ENCODE measurements at places on chromosomes 3 and 15.

- DNase-seq: no peak
Observed at GRCh38 chr15:38197553-38197952, 55.1 kb upstream of the SPRED1 start.

DNA sequence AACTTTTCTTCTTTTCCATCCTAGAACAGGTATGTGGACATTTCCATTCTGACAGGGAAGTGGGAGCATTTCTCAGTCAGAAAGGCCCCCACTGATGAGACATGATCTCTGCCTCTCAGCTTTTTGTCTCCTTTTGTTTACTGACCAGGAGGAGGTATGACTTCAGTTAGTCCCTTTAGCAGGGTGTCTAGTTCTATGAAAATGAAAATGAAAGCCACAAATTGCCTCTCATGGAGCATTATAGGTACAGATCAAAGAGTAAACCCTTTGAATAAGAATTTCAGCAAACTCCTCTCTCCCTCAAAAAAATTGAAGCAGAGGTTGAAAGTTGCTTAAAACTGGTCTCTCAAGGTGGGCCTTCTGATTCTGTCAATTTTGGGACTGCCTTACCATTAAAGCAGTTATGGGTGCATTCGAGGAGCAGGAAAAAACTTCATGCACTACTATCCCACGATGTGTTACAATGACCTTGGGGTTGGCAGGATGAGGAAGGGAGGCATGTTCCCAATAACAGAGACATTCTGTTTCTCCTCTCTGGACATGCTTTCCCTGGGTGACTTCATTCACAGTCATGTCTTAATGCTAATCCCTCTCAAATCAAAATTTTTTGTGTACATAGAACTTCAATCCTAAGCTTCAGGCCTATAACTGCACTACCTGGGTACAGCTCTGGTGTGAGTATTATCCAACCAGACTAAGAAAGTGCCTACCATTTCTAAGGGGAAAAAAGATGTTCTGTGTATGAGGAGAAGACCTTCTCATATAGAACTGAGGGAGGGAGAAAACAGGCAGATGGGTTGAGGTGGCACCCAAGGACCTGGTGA lies 50.6 kb upstream of the TBC1D23 start:
- no peak for DNase-seq

DNA sequence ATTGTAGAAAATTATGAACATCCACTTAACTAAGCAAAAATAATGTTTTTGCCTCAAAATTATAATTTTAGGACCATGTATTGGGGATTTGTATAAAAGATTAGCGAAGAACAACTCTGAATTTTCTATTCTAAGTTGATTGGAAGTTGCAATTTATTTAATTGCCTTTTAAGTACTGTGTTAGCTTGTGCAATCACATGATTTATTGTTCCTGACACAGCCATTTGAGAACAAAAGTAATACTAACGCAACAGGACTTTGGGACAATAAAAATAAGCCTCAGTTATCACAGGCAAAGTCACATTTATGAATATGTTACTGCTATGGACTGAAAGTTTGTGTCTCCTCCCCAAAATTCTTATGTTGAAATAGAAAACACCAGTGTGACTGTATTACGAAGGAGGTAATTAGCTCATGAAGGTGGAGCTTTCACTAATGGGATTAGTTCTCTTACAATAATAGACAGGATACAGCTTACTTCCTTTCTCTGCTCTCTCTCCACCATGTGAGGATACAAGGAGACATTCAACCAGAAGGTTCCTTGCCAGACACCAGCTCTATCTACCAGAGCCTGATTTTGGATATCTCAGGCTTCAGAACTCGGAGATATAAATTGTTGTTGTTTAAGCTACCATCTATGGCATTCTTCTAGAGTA lies 745.9 kb downstream of the ZBBX start:
- no peak for DNase-seq

- peak; percentile 65 for DNase-seq
Observed at GRCh38 chr3:25820366-25820765, 30.5 kb downstream of the OXSM start.

GRCh38 chr15:45331972-45332371 lies 46.4 kb downstream of the GATM start:
- DNase-seq: no peak

DNA sequence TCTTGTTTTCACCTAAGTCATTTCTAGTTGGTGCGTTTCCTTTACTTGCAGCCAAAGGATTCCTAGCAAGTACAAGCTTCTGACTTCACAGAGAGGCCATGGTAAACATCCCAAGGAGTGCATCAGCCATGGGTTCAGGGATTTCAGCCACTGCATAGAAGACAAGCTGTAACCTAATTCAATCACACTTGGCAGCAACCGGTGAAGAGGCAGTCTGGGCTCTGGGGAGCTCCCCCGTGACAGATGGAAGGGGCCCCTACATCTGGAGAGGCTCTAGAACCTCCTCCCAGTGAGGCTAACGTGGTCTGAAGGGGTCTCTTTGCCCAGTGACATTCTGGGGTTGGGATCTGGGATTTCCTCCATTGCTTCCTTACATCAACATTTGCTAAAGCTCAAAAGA lies 8.4 kb upstream of the SNRPA1 start:
- DNase-seq: no peak

GRCh38 chr3:16890597-16891333 lies 6.0 kb downstream of the PLCL2 start:
- DNase-seq: no peak

GRCh38 chr3:115658032-115658336 lies 34.7 kb downstream of the GAP43 start:
- no peak for DNase-seq

- peak; percentile 22 for DNase-seq
Observed at GRCh38 chr3:150761831-150762661, 923 bp downstream of the SIAH2 start.

GRCh38 chr3:102089239-102089638 lies 239.9 kb downstream of the NFKBIZ start:
- no peak for DNase-seq

DNA sequence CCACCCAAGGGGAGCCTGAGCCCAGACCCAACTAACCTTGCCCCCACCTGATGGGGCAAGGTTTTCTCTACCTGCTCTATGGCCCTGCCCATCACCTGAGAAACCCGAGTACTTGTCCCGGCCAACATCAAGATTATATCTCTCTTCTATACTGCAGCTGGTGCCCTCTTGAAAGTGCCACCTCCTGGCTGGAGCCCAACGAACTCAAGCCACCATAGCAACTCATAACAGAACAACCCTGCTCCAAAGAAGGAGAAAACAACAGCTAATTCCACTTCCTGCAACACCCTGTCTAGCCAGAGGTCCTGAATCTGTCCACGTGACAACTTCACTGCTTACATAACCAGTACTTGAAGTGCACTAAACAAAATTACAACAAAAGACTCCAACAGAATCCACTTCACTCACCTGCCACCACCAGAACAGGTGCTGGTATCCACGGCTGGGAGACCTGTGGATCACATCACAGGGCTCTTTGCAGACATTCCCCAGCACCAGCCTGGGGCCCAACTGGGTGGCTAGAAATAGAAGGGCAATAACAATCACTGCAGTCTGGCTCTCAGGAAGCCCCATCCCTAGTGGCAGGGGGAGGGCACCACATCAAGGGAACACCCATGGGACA lies 49.2 kb downstream of the PIERCE2 start:
- no peak for DNase-seq

DNA sequence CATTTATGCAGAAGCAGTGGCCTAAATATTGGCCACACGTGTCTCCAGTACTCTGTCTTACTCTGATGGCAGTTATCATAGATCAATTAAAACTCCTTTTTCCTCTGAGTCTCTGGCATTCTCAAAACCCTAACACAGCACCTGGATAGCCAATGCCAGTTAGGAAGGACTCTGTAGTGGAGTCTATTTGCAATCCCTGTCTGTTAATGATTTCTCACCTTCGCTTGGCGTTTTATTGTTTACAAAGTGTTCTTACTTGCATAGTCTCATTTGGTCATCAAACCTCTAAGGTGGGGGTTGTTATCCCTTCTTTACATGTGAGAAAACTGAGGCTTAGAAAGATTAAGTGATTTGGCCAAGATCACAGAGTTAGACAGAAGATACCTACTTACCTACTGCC lies 258.8 kb downstream of the IL5RA start:
- DNase-seq: no peak

DNA sequence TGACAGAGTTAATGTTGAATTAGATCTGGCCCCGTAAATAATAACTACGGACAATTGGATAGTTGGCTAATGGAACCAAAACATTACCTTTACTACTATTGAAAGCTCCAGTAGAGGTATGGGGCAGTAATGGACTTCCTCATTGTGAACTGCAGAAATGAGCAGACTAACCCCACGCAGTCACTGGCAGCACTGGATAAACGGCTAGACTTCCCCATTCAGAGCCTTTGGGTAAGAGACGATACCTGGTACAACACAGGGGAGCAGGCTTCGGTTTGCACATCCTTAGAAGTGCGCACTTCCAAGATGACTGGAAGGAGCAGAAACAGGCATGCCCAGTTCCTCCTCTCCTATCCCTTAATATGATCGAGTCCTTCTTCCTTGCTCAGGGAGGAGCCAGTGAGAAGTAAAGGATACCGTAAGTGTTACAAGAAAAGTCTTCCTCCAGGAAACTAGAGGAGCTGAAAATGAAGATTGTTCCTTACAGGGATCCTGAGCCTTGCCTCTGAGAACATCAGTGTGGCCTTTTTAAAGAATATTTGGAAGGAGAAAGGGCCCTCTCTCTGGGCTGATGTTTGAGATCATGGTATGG lies 100.5 kb upstream of the NECTIN3 start:
- no peak for DNase-seq

DNA sequence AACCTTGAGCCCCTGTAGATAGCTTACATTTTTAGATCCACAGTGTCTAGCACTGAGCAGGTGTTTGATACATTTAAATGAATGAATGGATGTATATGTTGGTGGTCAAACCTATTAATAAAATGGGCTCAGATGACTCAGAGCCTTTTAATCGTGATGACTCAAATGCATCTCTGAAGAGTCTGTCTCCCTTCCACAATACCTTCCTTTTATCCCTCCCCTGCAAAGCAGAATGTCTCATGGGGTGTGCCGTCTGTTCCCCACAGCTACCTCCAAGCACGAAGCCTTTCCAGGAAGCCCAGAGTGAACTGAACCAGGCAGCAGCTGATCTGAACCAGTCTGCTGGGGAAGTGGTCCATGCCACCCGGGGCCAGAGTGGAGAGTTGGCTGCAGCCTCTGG lies 303.5 kb upstream of the TPM1 start:
- DNase-seq: no peak

- peak; percentile 78 for DNase-seq
Observed at GRCh38 chr15:50145451-50145872, 26.4 kb upstream of the ATP8B4 start.

DNA sequence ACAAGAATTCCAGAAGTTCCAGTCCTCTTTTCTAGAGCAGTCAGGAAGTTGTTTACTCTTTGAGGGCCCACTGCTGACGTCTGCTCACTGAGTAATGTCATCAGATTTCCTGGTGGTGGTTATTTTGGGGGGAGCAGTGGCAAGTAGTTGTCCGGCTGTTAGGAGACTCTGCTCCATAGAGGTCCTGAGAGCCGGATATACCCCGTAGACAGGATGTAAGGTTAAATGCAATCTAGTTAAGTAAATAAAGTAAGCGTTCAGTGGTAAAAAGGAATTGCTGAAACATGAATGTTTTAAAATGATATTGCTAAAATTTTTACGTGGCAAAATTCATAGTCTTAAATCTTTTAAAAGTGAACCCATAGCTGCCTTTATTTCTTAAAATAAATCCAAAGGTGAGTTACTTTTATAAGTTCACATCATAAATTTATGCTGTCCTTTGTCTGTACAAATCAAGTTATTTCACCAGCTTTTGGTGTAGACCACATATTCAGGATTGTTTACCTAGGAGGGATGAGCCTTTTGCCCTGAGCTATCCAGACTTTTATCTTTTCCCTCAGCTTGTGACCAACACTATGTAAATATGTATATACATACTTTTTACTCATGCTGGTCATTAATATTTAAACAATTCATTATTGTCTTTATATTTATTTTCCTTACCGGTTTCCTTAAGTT lies 65.8 kb downstream of the PDE8A start:
- DNase-seq: peak; percentile 93

DNA sequence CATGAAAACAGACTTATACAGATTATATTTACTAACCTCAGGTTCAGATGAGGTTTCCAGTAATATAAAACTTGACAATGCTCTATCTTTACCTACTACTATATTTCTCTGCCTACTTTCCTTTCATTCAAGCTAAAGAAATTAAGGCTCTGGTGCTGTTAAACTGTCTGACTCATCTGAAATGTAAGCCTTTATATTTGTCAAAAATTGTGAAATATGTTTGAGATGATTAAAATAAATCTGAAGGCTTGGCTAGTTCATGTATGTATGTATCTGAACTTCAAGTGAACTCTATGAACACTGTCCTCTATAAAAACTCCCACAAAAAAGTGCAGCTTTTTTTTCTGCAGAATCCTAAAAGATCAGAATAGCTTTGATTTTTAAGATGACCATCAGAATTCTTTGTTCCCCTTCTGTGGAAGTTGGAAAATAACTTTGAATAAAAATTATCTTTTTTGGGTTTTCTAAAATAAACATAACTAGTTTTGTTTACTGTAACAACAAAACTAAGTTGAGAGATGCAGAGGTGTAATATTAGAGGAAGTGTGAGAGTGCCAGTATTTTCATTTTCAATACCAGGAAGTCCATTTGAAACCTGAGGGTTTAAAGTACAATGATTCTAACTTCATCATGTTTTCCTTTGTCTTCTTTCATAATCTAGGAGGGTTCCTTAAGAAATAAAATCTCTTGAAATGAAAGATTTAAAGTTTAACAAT lies 42.2 kb downstream of the ILDR1 start:
- DNase-seq: no peak

DNA sequence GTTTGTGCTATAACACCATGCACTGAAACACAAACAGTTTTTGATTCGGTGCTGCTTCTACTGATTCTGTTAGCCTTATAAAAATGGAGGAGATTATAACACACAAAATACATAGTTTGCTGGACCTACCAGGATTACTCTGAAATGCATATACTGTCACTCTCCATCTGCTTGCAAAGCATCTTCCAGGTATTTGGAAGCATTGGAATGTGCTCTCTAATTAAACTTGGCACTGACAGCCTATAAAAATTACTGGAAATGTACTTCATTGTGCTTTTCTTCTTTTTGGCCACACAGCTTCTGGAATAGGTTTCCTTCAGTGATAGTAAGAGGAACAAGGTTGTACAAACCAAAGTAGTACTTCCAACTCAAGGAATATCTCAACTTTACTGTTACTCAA lies 376.1 kb downstream of the UNC13C start:
- DNase-seq: no peak

DNA sequence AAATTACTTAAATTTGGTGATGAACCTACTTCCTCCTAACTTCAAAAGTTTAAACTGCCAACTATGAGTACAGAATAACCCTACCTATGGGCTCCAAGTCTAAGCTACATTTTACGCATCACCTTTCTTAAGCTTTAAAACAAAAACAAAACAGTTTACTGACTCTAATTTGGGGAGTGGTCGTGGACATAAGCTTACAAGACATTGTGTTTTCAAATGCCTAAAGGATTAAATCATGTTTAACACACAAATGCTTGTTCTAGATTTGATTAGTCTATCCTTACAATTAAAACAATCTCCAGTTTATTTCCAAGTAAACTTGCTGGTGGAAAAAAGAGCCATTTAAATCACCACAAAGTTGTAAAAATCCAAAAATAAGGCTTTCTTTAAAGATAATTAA lies 62.2 kb downstream of the UACA start:
- DNase-seq: no peak

- peak; percentile 87 for DNase-seq
Observed at GRCh38 chr3:138774529-138775253, 60.0 kb downstream of the PIK3CB start.
